ENCODE measurements at places on chromosomes 2 and 18.

GRCh38 chr2:181239201-181239799 lies 217.9 kb upstream of the ITGA4 start:
- no peak for DNase-seq

DNA sequence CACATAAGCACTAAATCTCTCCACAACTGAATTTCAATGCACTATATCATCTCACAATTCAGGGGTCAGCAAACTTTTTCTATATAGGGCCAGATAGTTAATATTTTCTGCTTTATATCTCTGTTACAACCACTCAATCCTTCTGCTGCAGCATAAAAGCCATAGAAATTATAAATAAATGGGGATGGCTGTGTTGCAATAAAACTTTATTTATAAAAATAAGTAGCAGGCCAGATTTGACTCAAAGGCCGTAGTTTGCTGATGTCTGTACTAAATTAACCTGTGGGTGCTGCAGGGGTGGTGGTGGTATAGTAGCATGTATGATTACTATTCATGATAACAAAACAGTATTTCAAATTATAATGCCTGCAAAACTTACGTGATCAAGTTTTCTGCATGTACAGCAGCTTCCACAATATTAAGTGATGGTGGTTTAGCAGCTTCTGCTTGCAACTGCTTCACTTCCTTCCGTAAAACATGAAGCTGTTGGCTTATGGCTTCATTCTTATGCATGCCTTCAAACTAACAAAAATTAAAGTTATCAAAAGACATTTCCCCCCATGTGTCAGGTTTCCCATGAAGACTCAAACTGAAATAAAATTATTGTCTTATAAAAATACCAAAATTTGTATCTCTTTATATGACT lies 64.1 kb downstream of the SIGLEC15 start:
- DNase-seq, result no peak

DNA sequence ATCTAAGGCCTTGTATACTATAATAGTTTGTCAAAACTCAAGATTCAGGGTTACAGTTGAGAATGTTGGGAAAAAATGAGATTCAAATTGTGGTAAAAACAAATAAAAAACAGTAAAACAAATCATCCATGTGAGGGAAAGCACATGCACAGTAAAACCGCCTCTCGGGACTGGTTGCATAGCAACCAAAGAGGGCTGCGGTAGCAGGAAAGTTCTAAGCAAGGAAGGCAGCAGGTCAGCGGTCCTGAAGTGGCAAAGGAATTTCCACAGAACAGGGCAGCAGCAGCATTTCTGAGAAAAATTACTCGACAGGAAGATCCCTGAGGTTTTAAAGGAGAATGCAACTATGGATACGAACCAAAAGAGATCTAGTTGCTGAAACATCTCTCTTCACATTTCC lies 93.7 kb downstream of the DYNAP start:
- no peak for DNase-seq

- no peak for DNase-seq
Observed at GRCh38 chr2:27421660-27422250, 6.7 kb upstream of the NRBP1 start.

DNA sequence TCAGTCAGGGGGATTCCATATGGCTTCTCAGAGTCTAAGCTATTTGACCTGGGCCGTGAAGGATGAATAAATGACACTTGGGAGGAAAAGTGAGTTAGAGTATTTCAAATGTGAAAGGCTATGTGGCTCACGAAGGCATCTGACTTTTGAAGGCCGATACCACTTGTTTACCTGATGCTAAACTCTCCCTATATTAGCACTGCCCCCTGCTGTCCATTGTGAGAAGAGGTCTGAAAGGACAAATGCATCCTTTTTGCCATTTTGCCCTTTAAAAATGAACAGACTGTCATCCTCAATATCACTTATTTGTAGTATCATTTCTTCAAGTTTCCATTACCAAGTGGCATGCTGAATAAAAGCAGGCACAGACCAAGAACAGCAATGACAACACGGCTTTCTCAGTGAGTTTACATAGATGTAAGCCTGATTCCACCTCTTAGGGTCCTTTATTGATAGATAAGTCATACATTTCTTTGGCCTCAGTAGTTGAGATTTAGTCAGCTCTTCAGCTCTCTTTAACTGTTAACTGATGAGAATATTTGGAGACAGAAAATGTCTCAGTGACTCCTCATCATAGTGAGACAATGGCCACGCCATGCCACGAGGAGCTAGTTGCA lies 40.1 kb downstream of the DOCK10 start:
- peak; percentile 91 for DNase-seq

DNA sequence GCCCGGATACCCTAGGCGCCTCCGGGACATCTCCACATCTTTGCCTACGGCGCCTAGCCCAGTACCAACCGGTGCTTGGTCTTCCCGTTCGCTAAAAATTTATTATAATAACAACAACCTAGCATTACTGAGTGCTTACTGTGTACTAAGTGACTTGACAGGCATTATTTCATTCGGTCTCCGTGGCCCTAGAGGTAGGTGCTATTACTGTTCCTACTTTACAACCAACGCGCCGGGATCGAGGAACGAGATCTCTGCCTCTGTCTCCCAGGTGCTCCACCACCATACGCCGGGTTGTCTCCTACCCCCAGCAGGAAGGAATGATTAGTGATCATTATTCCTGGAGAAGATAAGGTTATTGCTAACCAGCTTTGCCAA lies 657 bp upstream of the BIN1 start:
- DNase-seq, result no peak

DNA sequence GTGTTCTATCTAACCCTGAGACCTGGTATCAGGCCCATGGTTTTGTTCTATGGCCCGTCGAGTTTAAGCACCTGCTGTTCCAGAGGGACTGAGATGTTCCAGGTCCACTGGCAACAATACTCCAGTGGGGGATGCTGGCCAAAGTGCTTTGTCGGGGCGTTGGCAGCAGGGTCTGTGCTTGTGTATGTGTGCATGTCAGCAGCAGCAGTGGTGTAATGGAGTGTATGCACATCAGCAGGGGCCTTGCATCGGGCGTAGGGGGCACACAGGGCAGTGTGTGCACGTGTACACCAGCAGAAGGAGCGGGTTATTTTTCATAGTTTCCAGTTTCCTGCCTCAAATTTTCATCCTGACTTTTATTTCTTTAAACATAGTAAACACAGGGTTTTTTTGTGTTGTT lies 37.8 kb upstream of the THUMPD2 start:
- DNase-seq, result no peak

DNA sequence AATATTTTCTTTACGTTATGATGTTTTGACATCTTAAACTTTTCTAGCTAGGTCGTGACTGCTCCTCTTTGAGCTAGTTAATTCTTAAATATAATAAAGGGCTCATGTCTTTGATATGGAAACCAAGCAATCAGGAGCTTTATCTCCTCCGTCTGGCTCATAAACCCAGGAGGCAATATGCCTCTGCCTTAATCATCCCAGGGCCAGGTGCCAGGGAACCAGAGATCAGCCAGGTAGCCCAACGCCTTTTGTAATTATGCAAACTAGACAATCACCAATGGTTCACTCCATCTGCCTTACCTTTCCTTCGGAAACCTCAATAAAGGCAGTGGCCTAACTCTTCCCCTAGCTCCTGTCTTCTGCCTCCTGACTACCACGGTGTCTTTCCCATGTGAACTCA lies 213.7 kb downstream of the KCNJ3 start:
- DNase-seq, result no peak

DNA sequence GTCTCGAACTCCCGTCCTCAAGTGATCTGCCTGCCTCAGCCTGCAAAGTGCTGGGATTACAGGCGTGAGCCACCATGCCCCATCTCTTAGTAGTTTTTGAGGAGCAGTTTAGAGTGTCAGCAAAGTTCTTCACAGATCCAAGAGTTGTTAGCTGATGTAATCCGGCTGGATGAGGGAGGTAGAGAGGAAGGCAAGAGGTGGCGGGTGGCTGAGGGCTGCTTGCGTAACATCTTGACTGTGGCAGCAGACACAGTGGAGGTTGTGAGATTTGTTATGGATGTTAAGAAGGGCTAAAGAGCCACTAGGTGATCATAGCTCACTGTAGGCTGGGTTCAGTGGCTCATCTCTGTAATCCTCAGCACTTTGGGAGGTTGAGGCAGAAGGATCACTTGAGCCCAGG lies 19.5 kb upstream of the FAM136A start:
- peak; percentile 7 for DNase-seq

DNA sequence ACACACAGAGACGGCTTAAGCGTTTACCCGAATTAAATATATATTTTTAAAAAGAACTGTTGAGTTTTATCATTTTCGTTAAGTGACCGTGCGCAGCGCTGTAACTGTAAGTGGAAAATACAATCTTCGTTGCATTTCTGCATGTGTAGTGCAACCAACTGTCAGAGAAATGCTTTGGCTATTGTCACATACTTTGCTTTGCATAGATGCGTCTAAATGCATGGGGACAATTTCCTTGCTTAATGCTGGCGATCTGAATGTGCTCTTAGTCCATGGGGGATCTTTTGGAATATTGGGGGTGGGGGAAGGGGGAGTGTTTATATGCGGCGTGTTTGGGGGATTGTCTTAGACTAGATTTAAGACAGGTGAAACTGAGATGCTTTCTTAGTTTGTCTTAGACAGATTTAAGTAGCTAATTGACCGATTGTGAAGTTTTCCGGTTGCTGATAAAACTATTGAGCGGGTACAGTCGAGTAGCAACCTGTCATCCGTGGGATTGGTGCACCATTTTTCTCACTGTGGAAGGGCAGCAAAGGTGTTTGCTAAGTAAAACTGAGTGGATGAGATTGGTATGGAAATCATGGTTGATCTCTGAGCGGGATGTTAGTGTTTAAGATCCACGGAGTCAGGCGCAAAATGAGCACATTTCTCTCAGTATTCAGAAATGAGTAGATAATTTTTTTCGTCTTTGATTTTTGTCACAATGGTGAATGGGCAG lies 476 bp downstream of the VSNL1 start:
- peak; percentile 14 for DNase-seq

GRCh38 chr2:174395284-174395968 lies at the start of gene SCRN3:
Gene SCRN3, plus strand, starts transcription at chr2:174395730. Its CDS starts 2,554 bp downstream, at chr2:174398284.
- DNase-seq, result peak; percentile 86

GRCh38 chr2:29360016-29360784 lies 245.0 kb downstream of the CLIP4 start:
- no peak for DNase-seq

DNA sequence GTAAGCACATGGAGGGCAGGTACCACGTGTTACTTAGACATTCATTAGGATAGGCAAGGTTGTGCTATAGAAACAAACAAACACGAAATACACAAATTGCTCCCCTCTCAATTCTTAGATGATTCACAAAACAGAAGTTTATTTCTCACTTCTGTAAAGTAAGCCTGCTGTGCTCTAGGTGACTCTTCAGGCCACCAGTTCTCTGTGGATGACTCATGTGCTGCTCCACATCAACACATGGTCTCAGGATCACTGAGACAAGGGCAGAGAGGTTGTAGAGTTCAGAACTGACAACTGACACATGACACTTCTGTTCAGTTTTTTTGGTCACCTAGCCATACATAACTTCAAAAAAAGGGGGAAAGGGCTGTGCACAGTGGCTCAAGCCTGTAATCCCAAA lies 70.6 kb downstream of the DAW1 start:
- no peak for DNase-seq

DNA sequence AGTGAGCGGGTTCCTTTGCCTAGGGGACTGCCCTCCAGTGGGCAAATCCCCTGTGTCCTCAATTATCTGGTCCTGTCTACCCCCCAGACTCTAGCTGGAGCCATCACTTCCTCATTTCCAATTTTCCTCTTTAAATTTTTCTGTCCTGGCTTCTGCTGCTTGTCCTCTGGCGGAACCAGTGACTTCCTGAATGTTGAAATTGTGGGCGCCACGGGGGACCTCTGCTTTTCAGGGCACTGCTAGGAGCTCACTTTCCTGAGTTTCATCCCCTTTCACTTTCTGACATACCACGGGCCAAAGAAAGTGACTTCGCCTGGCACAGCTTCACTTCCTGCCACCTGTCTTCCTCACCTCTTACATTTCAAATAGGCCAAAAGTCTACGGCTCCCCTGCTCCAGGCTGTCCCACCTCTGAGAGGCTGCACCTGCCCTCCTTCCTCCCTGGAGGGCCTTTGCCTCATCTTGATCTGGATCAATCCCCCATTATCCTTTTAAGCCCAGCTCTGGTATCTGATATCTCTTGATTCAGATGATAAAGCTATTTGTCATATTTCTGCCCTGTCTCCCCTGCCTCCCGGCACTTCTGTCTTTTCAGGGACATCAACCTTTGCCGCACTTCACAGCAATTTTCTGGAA lies 1.4 kb upstream of the MARCO start:
- no peak for DNase-seq

GRCh38 chr2:14023558-14023957 lies 609.0 kb upstream of the LRATD1 start:
- no peak for DNase-seq

DNA sequence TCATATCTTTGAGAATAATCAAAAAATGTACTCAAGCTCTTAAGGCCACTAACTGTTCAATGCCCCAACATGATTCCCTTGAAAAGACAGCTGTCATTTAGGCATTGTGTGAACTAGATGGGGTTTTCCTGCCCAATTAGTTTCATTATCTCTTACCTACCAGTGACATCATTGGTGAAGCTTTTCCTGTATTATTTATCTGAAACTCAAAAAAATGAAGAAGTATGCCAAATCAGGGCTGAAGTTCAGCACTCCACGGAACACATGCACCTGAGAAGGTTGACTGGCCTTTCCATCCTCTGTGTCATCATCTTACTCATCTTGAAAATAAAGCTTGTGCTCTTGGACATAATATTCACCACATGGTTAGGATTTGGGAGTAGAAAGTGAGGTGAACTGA lies 126.4 kb downstream of the TXNL1 start:
- no peak for DNase-seq

- DNase-seq, result peak; percentile 90
Observed at GRCh38 chr2:55099878-55100820, 49.9 kb upstream of the RTN4 start.

DNA sequence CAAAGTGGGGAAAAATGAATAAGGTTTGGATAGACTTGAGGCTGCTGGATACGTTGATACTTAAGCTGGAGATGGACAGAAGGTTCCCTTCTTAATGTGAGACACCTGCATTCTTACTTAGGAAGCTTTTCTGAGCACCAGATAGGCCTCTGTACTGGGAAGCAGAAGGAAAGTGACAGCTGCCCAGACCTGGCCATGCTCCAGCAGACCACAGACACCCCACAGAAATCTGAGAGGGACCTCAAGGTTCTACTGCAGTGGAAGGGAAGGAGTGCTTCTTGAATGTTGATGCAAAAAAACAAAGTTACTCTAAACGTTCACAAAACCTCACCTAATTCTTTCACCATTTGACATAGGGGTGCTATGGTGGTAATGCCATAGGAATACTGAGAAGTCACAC lies 642.1 kb upstream of the ID2 start:
- DNase-seq, result no peak

DNA sequence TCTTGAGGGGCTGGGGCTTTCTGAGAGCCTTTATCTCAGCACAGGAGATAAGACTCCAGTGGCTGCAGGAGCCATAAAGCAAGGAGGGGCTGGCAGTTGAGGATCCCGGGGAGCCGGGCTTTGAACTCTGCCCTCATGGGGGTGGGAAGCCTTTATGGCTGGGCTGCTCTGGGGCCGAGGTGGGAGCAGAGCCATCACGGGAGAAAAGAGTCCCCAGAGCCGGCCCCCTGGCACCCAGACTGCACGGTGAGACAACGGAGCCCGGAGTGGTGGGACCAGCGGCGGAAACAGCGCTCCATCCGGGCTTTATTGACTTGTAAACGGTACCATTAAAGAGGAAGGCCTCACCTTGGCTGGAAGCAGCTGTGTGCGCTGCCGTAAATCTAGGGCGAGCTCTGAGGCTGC lies 162.6 kb downstream of the MYCN start:
- no peak for DNase-seq

GRCh38 chr2:128395640-128396499 lies 77.2 kb upstream of the HS6ST1 start:
- DNase-seq, result no peak
